T-cell (primary cell): ENCODE measurements at places on chromosomes 12 and 14. TPM values are rescaled to one million over a fixed set of nuclear protein-coding genes. Genes with fewer than 3 reads are reported as not detected.

- no peaks in the 10 kb centered on the region for H3K4me1 ChIP-seq
- H3K27me3 ChIP-seq = peaks cover 16% of the 10 kb centered on the region
- H3K27ac ChIP-seq = no peak overlapping the region
- H3K36me3 ChIP-seq = no peaks in the 10 kb centered on the region
- DNase-seq = no peak
These were observed 181.0 kb downstream of the ADGRD1 start for GRCh38 chr12:131134523-131135310.

GRCh38 chr12:57171668-57172067 lies 24.2 kb upstream of the LRP1-AS start:
- no peaks in the 10 kb centered on the region for H3K4me1 ChIP-seq
- DNase-seq = no peak
- peaks cover 8% of the 10 kb centered on the region for H3K27me3 ChIP-seq
- no peaks in the 10 kb centered on the region for H3K36me3 ChIP-seq
- H3K27ac ChIP-seq = no peak overlapping the region

- no peaks in the 10 kb centered on the region for H3K36me3 ChIP-seq
- no peaks in the 10 kb centered on the region for H3K27me3 ChIP-seq
- no peak overlapping the region for H3K4me3 ChIP-seq
- no peak overlapping the region for H3K27ac ChIP-seq
- no peak for DNase-seq
These were observed 188.1 kb downstream of the SLC5A8 start for GRCh38 chr12:101021911-101022388.

The SSTR1 gene
- not detected for total RNA-seq
